Stimulated activated CD4-positive, alpha-beta T cell treated with anti-CD3 and anti-CD28 coated beads, Interleukin-4, amount 100 ng/mL, for 4 hours (primary cell): ENCODE measurements at places on chromosomes 7 and 10.

GRCh38 chr10:119090968-119091367, 10.4 kb upstream of the EIF3A start:
- DNase-seq: peak; percentile 24

GRCh38 chr10:74436523-74437170, 285.6 kb downstream of the ADK start:
- DNase-seq: no peak

GRCh38 chr10:129027906-129028305, 439.1 kb upstream of the MGMT start:
- no peak for DNase-seq

GRCh38 chr10:51004776-51005175, 69.5 kb upstream of the PRKG1 start:
- no peak for DNase-seq

DNA sequence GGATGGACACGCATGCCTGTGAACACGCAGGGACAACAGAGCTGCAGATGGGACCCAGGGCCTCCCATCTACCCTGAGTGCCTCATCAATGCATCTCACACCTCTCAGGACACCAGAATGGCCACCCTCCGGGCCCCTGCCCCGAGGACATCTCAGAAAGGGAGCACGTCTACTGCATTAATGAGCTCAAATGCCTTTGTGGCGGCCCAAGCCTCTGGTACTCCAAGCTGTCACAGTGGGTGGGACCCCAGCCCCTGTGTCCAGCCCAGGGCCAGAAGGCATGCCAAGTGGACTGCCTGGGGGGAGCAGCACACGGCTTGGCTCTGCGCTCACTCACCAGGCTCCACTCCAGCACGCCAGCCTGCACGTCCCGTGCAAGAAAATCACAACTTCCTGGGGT, 52.0 kb downstream of the TCERG1L start:
- no peak for DNase-seq
